ENCODE measurements at places on chromosomes 7 and 10.

- DNase-seq = no peak
Observed at GRCh38 chr7:19284596-19285300, 139.5 kb upstream of the FERD3L start.

- DNase-seq = no peak
Observed at GRCh38 chr10:5496261-5497250, 2.8 kb downstream of the CALML5 start.

GRCh38 chr7:1540776-1541271 is 10.3 kb downstream of the MAFK start:
- no peak for DNase-seq

DNA sequence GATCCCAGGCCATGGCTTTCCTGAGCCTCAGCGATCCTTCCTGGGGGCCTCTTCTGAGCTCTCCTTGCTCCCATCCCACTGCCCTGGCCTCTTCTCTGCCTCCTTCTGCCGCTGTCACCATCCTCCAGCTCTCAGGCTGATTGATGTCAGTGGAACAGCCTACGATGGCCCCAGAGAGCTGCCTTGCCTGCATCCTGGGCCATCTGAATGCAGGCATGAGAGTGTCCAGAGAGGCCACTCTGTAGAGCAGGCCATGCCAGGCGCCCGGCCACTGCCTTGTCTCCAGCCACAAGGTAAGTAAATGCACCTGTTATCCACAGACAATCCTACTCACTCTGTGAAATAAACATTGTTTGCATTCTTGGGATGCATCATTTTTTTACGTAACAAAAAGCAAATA is 171.4 kb upstream of the PPP2R2D start:
- no peak for DNase-seq

- DNase-seq = no peak
Observed at GRCh38 chr10:78599122-78599853, 469.5 kb upstream of the ZMIZ1 start.

DNA sequence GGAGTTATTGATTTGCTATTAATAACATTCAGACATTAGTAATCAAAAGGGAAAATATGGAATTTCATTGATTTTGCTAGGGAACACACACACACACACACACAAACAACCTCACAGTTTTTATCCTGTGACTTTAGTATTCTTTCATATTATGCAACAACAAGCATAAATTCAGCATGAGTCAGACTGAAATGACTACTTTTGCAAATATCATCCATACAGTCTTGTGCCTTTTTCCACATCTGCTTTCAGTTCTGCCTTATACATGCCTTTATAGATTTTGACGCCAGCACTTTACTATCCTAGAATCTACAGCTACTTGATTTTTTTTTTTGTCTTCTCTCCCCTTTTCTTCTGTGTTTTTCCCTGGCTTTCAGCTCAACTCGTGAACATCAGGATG is 975.8 kb upstream of the LRRTM3 start:
- DNase-seq = peak; percentile 20

GRCh38 chr10:61732629-61733278 is 70.0 kb downstream of the CABCOCO1 start:
- DNase-seq = no peak

- peak; percentile 56 for DNase-seq
Observed at GRCh38 chr10:19930936-19931893, 115.0 kb downstream of the PLXDC2 start.

- DNase-seq = no peak
Observed at GRCh38 chr10:451021-451471, 238.4 kb downstream of the DIP2C start.

GRCh38 chr7:66207540-66207939 is 2.4 kb downstream of the TPST1 start:
- DNase-seq = no peak

- DNase-seq = no peak
Observed at GRCh38 chr10:104429846-104430245, 76.2 kb downstream of the CFAP58 start.

DNA sequence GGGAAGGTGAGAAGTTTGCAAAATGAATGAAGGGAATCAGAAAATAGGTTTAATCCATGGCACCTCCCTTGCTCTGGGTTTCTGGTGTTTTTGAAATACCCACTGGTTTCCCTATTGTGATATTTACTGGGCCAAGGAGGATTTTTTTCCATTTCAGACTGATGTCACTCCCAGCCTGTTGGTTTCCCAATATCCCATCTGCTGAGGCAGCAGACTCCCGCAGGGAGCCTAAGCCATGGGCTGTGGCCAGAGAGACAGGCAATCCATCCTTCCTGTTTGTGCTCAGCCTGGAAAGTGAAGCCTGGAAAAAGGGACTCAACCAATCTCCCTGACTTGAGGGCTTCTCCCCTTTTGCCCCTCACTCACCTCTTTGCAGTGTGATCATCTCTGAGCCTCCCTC is 22.8 kb downstream of the FAM107B start:
- peak; percentile 7 for DNase-seq

DNA sequence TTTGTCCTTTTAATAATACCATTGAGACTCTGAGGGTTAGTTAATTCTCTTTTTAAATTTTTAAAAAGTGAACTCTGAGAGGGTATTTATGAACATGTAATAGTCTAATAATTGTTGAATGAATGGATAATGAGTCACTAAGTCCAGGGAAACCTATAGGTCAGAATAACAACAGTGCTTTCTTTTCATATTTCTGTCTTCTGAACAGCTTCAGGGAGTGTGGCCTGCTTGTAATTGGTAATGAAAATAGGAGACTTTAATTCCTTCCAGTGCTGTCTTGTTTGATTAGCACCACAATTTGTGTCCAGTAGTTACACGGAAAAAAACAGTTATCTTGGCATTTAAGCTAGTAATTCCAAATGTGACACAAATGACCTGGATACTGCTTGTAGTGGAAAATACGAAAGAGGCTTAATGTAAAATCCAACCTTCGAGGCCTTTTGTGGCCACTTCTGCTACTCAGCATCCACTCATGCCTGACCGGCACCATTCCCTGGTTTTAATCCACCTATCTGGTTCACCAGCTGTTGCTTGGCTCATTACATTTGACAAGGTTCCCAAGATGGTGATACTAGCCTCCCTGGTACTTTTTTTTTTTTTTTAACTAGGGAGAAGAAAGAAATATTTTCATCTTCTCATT is 149.3 kb upstream of the IMMP2L start:
- no peak for DNase-seq

DNA sequence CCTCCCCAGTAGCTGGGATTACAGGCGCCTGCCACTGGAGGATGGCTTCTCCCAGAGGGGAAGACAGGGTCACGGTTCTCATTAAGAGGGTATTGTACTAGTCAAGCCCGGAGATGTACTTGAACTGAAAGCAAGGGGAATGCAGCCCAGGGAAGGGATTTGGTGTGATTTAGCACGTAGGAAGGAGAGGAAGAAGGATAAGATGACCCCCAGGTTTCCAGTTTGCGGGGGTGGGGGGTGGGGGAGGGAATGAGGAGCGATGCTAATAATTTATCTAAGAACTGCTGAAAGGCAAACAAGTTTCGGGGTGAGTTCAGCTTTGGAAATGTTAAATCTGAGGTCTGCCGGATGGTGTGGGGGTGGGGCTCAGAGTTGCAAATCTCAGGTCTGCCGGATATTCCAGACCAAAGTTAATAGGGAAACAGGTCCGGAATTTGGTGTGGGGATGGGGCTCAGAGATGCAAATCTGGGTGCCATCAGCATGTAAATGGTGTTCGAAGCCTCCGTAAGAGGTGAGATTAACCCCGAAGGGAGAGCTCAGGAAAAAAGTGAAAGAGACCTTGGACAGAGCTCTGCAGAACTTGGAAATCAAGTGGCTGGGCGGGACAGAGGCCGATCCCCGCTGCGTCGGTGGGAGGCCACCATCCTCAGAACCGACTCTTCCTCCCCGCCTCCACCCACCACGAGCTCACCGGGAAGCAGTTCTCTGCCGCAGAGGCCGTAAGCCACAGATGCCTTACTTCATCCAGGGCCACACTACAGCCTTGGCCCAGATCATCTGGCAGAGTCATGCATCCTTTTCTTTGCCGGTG is 1.6 kb upstream of the SEPHS1 start:
- peak; percentile 27 for DNase-seq

Measured in brain microvascular endothelial cell (primary cell).